ENCODE measurements at places on chromosomes 1 and 21. TPM values are rescaled to one million over a fixed set of nuclear protein-coding genes. Genes with fewer than 3 reads are reported as not detected.

Gene HSD3B2
- not detected for total RNA-seq

Gene EGLN1
- 31.2 TPM for total RNA-seq

Gene NFASC
- total RNA-seq = 25.9 TPM

Gene CHD5
- total RNA-seq = 0.09 TPM

Gene ATP1A4
- not detected for total RNA-seq
